ENCODE measurements at places on chromosomes 4 and X.

DNA sequence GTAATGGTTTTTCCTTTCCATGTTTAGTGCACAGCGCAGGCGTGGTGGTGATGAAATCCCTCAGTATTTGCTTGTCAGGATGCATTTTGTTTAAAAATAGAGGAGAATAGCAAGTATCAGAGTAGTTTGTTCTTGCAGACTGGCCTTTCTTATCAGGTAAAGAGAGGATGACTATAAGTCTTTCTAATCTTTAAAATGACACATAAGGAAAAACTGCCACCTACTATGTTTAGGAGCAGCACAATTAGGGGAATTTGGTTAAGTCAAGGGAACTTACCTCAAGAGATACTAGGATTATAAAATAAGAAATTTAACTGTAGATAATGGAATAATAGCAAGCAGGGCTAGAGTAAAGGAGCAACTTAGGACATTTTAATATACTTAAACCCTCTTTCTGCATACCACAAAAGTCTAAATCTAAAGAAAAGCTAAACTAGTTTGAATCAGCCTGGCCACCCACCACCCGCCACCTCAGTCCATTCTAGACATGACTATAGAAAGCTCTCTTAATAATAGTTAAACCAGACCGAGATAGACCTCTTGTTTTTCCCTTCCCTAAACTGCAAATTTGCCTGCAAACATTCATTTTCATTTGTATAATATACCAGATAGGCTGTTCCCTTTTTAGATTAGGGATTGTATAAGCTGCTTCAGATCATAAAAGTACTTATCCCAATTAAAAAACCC lies 62.0 kb downstream of the APOOL start:
- no peak for DNase-seq

- DNase-seq = no peak
Observed at GRCh38 chr4:179112441-179113170, 1670.4 kb upstream of the AGA start.

DNA sequence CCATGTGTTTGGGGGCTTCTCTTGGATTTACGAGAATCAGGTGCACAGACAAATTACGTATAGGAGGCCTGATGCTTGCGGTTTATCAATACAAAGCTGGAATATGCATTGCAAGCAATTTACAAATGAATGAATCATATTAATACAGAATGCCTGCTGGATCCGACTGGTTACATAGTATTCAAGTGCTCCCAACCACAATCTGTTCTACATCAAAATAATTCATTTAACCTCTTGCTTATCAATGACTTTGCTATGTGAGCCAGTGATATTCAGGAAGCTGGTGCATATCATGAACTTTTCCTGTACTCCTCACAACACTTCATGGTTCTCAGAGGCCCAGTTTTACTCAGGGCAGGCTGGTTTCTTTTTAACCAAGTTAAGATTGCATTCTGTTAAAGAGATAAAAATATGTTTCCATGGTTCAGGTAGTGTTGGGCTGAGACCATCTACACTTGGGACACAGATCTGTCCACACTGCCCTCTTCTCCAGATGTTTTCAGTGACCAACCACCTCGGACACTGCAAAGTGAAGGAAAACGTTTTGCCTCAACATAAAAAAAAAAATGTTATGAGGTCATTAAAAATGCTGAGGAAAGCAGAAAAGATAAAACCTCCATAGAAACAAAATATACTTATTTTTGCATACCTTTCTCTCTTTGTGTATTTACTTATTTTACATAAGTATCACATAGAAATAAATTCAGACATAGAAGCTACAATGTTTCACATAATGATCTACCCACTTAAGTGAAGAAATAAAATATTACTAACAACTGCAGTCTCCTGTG lies 200.1 kb upstream of the VCX3A start:
- no peak for DNase-seq

GRCh38 chr4:16757080-16757521 lies 141.3 kb downstream of the LDB2 start:
- DNase-seq = no peak

DNA sequence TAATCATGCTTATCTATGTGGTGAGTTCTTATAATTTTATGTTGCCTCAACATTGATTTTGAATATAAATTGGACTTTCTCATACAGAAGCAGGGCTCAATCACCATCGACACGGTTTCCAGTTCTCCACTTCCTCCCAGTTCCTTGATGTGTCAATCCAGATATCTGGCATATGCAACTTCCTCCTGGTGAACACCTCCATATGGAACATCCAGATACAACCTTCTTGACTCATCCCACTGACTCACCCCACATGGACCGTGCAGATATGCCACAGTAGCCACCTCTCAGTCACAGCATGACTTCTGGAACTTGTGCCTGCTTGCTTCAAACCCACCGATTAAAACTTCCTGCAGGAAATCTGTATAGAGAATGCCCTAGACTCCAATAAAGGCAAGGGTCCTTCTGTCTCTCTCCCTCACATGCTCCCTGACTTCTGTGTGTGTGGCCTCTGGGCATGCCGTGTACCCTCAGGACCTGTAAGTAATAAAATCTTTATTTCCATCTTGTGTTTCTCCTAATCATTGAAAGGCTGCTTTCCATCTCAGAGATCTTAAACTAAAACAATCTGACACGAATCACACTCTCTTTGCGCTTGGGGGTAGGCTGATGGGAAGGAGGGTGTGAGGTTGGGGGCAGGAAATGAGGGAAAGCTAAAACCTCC lies 67.0 kb downstream of the HTRA3 start:
- no peak for DNase-seq

GRCh38 chr4:17662694-17663093 lies 48.3 kb downstream of the MED28 start:
- DNase-seq = no peak

DNA sequence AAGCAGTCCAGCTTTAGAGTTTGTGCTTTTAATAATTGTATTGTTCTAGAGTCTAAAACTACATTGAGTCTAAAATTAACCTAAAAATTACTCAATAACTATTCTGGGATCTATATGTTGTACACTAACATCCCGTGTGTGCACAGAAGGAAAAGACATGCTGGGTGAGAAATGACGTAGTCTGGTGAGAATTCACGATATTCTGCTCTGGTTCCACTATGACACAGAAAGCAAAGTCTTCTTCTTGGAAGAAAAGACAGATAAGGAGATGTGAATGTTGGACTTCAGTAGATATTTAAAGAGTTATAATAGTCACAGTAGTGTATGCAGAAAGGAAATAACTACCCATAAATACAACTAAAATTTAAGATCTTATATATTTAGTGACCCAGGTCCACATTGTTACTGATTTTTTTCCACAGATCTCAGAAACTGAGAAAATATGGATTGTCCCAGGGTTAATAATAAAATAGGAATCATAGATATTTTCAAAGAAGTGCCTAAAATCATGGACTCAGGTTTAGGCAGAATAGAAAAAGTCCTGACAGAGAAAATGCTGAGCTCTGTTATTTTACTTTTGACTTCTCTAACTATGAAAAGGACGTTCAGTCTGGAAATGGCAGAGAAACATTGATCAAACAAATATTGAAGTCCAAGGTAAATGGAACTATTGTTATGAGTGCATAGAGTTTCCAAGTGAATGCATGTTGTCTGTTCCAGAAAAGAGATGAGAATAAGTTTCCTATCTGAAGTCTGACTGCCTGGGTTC lies 170.7 kb downstream of the ANKRD50 start:
- DNase-seq = no peak

DNA sequence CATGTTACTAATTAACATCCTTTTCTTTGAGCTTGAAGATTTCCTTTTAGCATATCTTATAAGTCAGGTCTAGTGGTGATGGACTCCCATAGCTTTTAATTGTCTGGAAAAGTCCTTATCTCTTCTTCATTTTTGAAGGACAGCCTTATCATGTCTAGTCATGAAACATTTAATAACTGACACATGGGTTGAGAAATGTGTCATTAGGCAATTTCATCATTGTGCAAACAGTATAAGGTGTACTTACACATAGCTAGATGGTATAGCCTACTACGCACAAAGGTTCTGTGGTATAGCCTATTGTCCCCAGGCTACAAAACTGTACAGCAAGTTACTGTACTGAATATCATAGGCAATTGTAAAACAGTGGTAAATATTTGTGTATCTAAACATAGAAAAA lies 34.5 kb upstream of the ALG13 start:
- no peak for DNase-seq

DNA sequence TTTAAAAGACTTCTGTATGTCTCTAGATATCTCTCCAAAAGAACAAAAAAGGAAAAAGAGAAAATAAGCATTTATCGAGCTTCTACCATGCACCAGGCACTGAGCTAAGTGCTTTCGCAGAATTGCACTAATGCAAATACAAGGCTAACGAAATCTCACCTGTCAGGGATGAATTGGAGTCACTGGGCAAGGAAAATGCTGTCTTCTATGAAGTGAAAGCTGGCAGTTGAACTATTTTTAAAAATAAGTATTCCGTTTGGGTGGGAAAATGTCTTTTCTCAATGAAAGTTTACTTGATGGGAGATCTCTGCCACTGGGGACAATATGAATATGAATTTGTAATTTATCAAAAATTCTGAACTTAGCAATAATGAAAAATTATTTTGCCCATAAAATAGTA lies 47.6 kb downstream of the COL25A1 start:
- DNase-seq = no peak

GRCh38 chr4:113692809-113693411 lies 68.6 kb downstream of the CAMK2D start:
- no peak for DNase-seq
